ENCODE measurements at places on chromosomes 12 and 14. TPM values are rescaled to one million over a fixed set of nuclear protein-coding genes. Genes with fewer than 3 reads are reported as not detected.

- DNase-seq = no peak
These were observed 122.3 kb upstream of the ATF1 start for GRCh38 chr12:50641566-50641965.

- DNase-seq = no peak
These were observed 3.9 kb downstream of the SAMD4A start for GRCh38 chr14:54570631-54571415.

RTL1 gene
- under 0.01 TPM for total RNA-seq

GRCh38 chr14:84959851-84960520, 570.0 kb upstream of the FLRT2 start:
- DNase-seq = no peak

GRCh38 chr12:75587340-75588106, 76.1 kb upstream of the KRR1 start:
- DNase-seq = no peak
